ENCODE measurements at places on chromosomes 1 and 21. TPM values are rescaled to one million over a fixed set of nuclear protein-coding genes. Genes with fewer than 3 reads are reported as not detected.

Gene IL24
- not detected for total RNA-seq

- H3K36me3 ChIP-seq, result no peaks in the 10 kb centered on the region
Measured at GRCh38 chr1:248831842-248832241, 6.1 kb upstream of the SH3BP5L start.

GRCh38 chr1:40887012-40887378 lies 24.8 kb upstream of the CITED4 start:
- no peak overlapping the region for H3K4me3 ChIP-seq
- no peak for DNase-seq
- peaks cover 10% of the 10 kb centered on the region for H3K4me1 ChIP-seq

GRCh38 chr1:222728746-222729145 lies 8.3 kb upstream of the FAM177B start:
- no peak for DNase-seq
- H3K36me3 ChIP-seq, result peaks cover 38% of the 10 kb centered on the region
- H3K4me1 ChIP-seq, result no peaks in the 10 kb centered on the region
- no peak overlapping the region for H3K27ac ChIP-seq
- no peak overlapping the region for H3K4me3 ChIP-seq

Gene CD5L
- total RNA-seq, result not detected

- H3K4me3 ChIP-seq, result no peak overlapping the region
- no peaks in the 10 kb centered on the region for H3K4me1 ChIP-seq
- H3K27me3 ChIP-seq, result no peaks in the 10 kb centered on the region
- peaks cover 5% of the 10 kb centered on the region for H3K36me3 ChIP-seq
Measured at GRCh38 chr21:42559326-42559725, 45.7 kb downstream of the SLC37A1 start.

DNA sequence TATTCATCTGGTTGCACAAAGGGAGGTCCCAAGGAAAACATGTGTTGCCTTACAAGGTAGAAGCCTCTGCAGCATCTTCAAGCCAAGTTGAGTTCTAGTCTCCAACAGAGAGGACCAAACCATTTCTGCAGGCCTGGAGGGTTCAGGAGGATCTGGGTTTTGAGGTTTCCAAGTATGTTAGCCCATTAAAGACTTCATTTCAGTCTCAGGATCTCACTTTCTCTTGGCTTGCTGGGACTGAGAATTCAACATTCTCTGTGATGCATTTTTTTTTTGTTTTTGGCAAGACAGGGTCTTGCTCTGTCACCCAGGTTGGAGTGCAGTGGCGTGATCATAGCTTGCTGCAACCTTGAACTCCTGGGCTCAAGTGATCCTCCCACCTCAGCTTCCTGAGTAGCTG lies 8.8 kb upstream of the MYOCOS start:
- H3K4me1 ChIP-seq, result no peaks in the 10 kb centered on the region
- no peak overlapping the region for H3K4me3 ChIP-seq
- H3K27ac ChIP-seq, result no peak overlapping the region
- H3K27me3 ChIP-seq, result peaks cover 5% of the 10 kb centered on the region
- DNase-seq, result no peak
- H3K36me3 ChIP-seq, result no peaks in the 10 kb centered on the region

DNA sequence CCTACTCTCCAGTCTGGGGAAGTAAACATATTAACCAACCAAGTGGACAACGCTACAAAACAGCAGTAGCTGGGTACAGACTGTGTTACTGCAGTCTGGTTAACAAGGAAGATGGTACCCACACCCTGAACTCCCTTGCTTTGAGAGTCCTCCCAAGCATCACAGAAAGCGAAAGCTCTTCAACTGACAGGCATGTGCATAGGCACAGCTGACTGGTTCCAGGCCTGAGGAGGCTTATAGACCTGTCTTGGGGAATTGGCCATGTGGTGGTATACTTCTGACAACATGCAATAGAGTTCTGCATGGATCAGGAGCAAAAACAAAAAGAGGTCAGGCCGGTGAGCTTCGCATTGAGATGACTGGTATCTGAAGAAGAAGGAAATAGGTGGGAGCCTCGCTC lies 17.4 kb downstream of the LMX1A start:
- H3K27me3 ChIP-seq, result peaks cover 89% of the 10 kb centered on the region
- DNase-seq, result no peak
- H3K36me3 ChIP-seq, result no peaks in the 10 kb centered on the region
- no peaks in the 10 kb centered on the region for H3K4me1 ChIP-seq
- H3K27ac ChIP-seq, result no peak overlapping the region
- no peak overlapping the region for H3K4me3 ChIP-seq

- H3K4me3 ChIP-seq, result no peak overlapping the region
- peaks cover 1% of the 10 kb centered on the region for H3K4me1 ChIP-seq
- no peak overlapping the region for H3K27ac ChIP-seq
- no peak for DNase-seq
- H3K36me3 ChIP-seq, result peaks cover 6% of the 10 kb centered on the region
- H3K27me3 ChIP-seq, result peaks cover 13% of the 10 kb centered on the region
Measured at GRCh38 chr1:54645806-54646676, 4.5 kb downstream of the MROH7 start.

GRCh38 chr1:190320952-190321351 lies 156.7 kb downstream of the BRINP3 start:
- H3K4me3 ChIP-seq, result no peak overlapping the region
- H3K36me3 ChIP-seq, result no peaks in the 10 kb centered on the region
- no peaks in the 10 kb centered on the region for H3K4me1 ChIP-seq

DNA sequence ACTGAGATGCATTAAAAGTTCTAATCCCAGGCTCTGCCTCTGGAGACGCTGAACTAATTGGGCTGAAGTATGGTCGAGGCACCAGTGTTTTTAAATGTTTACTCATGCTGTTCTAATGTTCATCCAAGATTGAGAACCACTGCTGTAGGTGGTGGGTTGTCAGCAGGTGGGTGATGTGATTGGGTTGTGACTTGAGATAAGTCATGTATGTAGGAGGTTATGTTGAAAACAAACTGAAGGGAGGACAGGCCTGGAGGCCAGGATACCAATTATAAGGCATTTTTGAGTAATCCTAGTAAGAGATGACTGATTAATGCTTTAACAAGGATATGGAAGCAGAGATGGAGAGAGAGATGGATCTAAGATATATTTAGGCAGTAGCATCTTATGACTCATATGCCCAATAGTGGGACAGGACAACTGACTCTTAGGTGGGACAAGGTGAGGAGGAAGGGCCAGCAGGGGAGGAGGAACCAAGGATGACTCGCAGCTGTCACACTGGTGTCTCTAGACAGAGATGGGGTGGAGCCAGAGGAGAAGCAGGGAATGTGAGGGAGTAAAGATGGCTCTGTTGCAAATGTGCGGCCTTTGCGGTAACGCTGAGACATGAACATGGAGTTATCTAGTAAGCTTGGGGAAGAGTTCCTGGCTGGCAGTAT lies 29.3 kb downstream of the RAB4A start:
- DNase-seq, result no peak
- peaks cover 20% of the 10 kb centered on the region for H3K36me3 ChIP-seq
- peaks cover 6% of the 10 kb centered on the region for H3K4me1 ChIP-seq

GRCh38 chr1:84899969-84900368 lies 7.0 kb upstream of the LPAR3 start:
- no peaks in the 10 kb centered on the region for H3K4me1 ChIP-seq
- H3K4me3 ChIP-seq, result no peak overlapping the region
- H3K27ac ChIP-seq, result no peak overlapping the region
- H3K27me3 ChIP-seq, result peaks cover 28% of the 10 kb centered on the region
- H3K36me3 ChIP-seq, result no peaks in the 10 kb centered on the region

Gene SERPINC1
- 0.27 TPM for total RNA-seq

Gene LIN9
- 7.5 TPM for total RNA-seq

- H3K4me1 ChIP-seq, result peaks cover 32% of the 10 kb centered on the region
- no peaks in the 10 kb centered on the region for H3K36me3 ChIP-seq
- no peaks in the 10 kb centered on the region for H3K27me3 ChIP-seq
- no peak overlapping the region for H3K4me3 ChIP-seq
- DNase-seq, result no peak
- H3K27ac ChIP-seq, result no peak overlapping the region
Measured at GRCh38 chr1:101918277-101918676, 78.4 kb downstream of the OLFM3 start.

DNA sequence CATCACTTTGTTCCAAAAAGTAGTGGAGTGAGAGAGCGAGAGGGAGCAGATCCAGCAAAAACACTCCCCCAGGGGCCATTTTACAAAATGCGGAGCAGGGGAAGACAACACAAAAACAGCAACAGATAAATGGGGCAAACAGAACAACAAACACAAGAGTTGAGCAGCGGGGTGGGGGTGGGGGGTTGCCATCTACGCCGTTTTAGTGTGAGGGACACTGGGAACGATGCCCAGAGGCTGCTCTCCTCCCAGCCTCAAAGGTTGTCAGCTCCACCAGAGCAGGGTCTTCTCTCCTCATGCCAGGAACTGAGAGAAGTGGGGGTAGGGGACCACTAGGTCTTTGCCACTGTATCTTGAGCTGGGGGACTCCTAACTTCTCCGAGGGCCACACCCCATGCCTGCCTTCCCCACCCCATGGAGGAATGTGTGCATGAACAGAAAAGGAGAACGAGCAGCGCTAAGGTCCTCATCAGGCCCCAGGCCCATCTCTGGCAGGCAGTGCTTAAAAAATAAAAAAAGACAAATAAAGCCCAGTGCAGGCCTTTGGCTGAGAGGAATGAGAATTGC lies 1.3 kb upstream of the PBXIP1 start:
- no peak for DNase-seq
- no peaks in the 10 kb centered on the region for H3K36me3 ChIP-seq
- H3K27ac ChIP-seq, result peak overlapping the region; percentile 97
- H3K4me3 ChIP-seq, result peak overlapping the region; percentile 22

DNA sequence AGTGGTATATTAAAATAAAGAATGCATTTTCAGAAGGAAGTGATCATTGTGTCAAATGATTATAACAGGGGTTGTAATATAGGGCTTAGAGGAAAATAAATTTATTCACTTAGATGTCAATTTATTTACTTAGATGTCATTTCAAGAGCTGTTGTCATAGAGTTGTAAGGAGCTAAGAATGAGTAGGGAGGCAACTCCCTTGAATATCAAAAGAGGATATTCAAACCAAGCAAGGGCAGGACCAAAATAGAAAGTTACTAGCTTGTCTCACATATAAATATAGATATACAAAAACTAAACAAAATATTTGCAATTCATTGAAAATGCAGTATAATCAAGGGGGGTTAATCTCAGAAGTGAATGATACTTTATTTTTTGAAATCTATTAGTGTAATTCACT lies 16.0 kb upstream of the RASAL2 start:
- H3K27ac ChIP-seq, result no peak overlapping the region
- H3K36me3 ChIP-seq, result no peaks in the 10 kb centered on the region
- H3K4me1 ChIP-seq, result no peaks in the 10 kb centered on the region
- H3K4me3 ChIP-seq, result no peak overlapping the region

DNA sequence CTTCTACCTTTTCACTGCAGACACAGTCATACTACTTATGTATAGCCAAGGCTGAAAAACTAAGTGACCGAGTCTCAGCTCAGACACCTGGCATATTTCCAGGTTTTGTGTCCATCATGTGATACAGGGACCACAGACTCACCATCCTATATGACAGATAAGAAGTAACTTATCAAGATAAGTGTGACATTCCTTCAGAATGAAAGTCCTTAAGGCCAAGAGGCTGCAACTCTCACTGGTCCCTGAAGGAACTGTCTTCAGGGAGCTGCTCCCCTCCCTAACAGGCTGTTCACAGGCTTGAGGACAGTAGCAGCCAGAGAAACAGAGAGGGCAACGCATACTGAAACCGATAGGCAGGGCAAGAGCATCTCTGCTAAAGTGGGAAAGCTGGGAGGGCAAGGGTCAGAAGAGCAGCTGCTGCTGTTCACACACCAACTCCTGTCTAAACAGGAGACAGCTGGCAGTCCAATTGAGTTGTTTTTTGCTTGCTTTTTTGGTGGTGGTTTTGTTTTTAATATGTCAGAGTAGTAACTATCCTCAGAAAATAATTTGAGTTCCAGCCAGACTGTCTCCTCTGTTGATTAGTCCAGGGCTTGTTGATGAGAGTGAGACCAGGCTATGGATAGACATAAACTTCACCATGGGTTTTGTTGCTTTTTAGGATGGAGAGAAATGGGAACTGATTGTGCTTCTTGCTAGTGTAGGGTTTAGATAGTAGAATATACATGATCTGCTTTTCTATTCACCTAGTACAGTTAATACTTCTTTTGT lies 67.7 kb downstream of the MACF1 start:
- DNase-seq, result no peak
- H3K27me3 ChIP-seq, result no peaks in the 10 kb centered on the region
- H3K4me1 ChIP-seq, result peaks cover 42% of the 10 kb centered on the region
- no peak overlapping the region for H3K4me3 ChIP-seq
- no peaks in the 10 kb centered on the region for H3K36me3 ChIP-seq

Gene AGT
- 1.9 TPM for total RNA-seq

DNA sequence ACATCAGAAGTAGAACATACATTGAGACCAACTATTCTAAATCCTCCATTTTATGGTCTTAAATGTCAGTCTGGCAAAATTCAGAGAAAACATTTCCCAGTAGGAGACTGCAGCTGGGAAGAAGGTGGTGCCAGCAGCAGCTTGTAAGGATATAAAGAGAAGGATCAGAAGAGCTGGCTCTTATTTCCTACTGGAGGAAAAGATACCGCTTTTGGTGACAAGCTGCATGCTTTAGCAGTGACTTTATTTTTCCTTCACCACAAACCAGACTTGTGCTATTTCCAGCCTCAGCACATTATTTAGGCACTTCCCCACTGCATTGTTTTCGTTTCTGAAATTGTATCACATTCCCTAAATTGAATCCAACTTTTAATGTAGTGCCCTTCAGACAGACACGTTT lies 28.4 kb downstream of the RNF11 start:
- H3K36me3 ChIP-seq, result no peaks in the 10 kb centered on the region
- peaks cover 34% of the 10 kb centered on the region for H3K4me1 ChIP-seq
- no peaks in the 10 kb centered on the region for H3K27me3 ChIP-seq
- DNase-seq, result no peak
- H3K27ac ChIP-seq, result peak overlapping the region; percentile 51
- no peak overlapping the region for H3K4me3 ChIP-seq

DNA sequence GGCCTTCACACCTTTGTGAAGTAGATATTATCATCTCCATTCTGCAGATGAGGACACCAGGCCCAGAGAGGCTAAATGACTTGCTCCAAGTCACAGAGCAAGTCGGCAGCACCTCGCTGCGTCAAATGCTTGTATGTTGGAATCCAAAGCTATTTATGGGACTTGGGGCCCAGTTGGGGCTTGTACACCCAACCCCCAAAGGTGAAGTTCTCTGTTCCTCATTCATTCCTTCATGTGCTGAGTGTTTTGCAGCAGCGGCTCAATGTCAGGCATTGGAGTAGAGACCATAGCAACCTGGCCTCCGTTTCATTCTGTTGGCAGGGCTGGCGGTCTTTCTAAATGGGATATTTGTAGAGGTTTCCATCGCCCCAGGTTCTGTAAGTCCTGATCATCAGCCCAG lies 113.4 kb upstream of the SLC25A33 start:
- no peaks in the 10 kb centered on the region for H3K36me3 ChIP-seq
- no peak for DNase-seq
- no peaks in the 10 kb centered on the region for H3K27me3 ChIP-seq
- H3K4me3 ChIP-seq, result no peak overlapping the region
- no peak overlapping the region for H3K27ac ChIP-seq

Gene NTRK1
- total RNA-seq, result 1.2 TPM

GRCh38 chr1:155833665-155834295 lies 23.2 kb downstream of the GON4L start:
- no peak overlapping the region for H3K4me3 ChIP-seq
- peak overlapping the region; percentile 33 for H3K27ac ChIP-seq
- no peaks in the 10 kb centered on the region for H3K27me3 ChIP-seq
- peaks cover 2% of the 10 kb centered on the region for H3K4me1 ChIP-seq

- no peaks in the 10 kb centered on the region for H3K36me3 ChIP-seq
- H3K27ac ChIP-seq, result no peak overlapping the region
- peaks cover 30% of the 10 kb centered on the region for H3K27me3 ChIP-seq
- peaks cover 12% of the 10 kb centered on the region for H3K4me1 ChIP-seq
- no peak overlapping the region for H3K4me3 ChIP-seq
- DNase-seq, result no peak
Measured at GRCh38 chr1:53409695-53410094, 49.5 kb upstream of the DMRTB1 start.
